Hindlimb muscle (tissue), 1 donor: ENCODE measurements at places on chromosomes 16 and 17.

DNA sequence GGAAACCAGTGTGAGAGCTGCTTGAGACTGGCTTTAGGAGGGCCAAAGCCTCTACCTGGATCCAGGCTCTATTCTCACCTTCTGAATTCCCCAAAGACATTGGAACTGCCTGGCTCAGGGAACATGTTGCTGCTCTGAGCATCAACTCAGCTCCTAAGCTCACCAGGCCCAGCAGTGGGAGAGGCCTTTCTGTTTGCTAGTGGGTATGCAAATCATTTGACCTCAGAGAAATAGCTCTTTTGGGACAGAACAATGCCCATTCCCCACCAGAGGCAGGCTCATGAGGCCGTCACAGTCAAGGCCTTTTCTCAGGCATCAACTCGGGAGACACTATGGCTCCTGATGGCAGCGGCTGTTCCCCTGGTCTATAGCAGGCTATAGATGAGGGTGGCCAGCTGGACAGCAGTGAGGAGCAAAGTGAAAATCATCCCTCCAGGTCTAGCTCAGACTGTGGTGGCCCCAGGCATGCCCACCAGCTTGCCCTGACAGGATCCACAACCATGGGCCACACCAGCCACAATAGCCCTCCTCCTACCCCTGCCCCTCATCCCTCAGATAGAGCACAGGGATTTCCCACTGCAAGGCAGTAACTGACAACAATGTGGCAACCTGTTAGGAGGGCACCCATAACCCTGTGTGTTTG is 30.4 kb upstream of the GFOD2 start:
- DNase-seq, result no peak

DNA sequence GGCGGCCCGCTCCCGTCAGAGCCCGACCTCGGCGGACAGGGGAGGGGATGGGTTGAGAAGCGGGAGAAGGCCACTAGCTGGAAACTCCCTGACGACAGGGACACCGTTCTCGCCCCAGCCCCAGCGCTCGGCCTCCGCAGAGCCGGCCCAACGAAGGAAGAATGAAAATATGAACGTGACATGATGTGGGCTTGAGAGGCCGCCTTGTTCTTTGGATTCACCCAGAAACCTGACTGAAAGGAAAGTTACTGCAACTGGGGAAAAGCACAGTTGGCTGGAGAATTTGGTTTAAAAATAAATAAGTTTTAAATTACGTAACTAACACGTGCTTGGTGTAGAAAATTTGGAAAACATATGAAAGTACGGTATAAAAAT is 21.1 kb downstream of the NPTX1 start:
- DNase-seq, result no peak

DNA sequence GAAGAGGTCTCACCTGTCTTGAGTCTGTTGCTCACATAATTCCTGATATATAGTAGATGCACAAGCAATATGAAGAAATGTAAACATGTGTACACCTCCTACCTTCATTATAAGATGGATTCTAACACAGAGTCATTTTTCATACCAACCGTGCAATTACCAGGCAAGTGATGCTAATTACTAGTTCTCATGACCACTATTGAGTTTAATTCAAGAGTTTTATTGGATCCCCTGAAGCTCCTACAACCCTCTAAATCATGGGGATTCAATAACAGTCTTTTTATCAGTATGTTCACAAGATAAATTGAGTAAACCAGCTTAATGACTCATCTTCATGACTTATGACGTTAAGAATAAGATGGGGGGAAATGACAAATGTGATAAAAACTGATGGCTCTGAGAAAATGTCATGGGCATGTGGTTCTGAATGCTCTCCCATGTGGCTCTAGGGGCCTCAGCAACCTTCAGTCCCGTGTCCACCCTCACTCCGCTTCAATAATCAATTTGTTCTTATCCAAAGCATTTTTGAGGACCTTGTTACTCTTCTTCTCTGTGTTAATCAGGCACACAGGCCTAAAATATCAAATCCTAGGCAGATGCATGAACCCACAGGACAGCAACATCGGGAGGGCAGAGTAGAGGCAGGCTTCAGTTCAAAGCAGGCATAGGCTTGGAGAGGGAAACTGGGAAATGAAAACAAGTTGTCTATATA is 42.8 kb downstream of the PRAC1 start:
- DNase-seq, result no peak

DNA sequence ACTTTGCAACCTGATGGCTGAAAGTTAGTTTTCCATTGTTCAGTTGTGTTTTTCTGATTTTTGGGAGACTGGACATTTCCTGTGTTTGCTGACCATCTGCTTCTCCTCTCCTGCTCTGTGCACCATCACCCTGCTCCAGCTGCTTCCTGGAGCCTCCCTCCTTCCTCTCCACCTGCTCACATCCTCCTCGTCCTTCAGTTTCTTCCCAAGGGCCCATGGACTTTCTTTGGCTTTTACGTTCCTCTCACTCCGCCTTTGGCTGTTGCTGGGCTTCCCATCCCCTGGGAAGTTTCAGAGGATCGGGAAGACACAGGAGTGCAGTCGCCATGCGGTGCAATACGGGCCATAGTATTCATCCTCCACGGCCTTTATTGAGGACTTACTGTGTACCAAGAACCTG is 61.6 kb downstream of the TNFRSF13B start:
- DNase-seq, result peak; percentile 15

GRCh38 chr16:78129349-78129748 is 29.9 kb downstream of the WWOX start:
- no peak for DNase-seq

- peak; percentile 52 for DNase-seq
These were observed 67.0 kb downstream of the TUBD1 start for GRCh38 chr17:59825533-59826322.

DNA sequence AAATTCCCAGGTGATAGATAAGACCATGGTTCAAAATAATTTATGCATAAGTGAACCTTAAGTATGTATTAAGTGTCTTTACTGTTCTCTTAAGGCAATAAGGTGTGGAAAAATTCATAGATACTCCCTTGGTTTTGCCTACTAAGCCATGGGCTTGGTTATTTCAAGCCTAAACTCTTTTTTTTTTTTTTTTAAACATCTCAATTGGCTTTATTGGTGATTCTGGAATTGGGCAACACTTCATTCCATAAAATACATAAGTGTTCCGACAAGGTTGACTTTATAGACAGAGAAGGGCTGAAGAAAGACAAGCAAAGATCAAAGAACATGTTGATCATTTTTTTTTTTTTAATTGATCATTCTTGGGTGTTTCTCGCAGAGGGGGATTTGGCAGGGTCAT is 73.5 kb downstream of the ESRP2 start:
- no peak for DNase-seq
